ENCODE measurements at places on chromosomes 5 and 9.

- DNase-seq = no peak
These were observed 15.5 kb downstream of the IGIP start for GRCh38 chr5:140141241-140141640.

DNA sequence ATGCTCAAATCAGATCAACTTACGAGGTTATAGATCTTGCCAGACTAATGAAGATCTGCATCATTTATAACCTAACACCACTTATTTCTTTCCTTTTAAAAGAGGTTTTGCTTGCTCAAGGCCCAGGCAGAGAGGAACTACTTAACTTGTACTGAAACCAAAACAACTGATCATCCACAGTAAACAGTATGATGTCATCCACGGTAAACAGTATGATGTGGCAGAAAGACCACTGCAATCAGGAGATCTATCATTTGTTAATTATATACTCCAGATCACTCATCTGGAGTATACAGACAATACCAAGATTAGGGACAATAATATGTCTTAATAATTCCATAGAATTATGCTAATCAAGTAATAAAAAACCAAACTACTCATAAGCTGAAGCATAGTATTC, 116.8 kb downstream of the ADAMTS6 start:
- no peak for DNase-seq

GRCh38 chr9:130756455-130757152, 63.0 kb downstream of the EXOSC2 start:
- DNase-seq = no peak

DNA sequence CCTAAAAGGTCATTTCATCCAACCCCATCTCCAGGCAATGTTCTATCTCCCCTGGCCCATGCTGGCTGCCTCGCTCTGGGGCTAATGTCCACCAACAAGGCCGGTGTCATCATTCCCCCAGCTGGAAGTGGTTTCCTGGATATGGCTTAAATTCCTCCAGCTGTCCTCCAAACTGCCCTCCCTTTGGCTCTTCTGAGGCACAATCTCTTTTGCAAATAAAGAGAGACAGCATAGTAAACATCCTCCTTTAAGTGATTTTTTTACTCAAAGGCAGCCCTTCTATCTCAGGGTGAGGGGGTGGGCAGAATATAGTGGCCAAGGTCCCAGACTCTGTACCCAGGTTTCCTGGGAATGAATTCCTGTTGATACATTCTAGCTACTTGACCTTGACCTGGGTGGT, 117.4 kb upstream of the PANK3 start:
- DNase-seq = no peak

- no peak for DNase-seq
These were observed 34.5 kb upstream of the MED27 start for GRCh38 chr9:132114102-132114707.

GRCh38 chr9:76049341-76049740, 158.9 kb downstream of the PCSK5 start:
- DNase-seq = no peak

- DNase-seq = no peak
These were observed 381.0 kb upstream of the IRX4 start for GRCh38 chr5:2263763-2264162.

GRCh38 chr9:24413651-24414050, 132.0 kb downstream of the IZUMO3 start:
- DNase-seq = no peak

- no peak for DNase-seq
These were observed 10.8 kb downstream of the C5orf15 start for GRCh38 chr5:133957591-133957990.

DNA sequence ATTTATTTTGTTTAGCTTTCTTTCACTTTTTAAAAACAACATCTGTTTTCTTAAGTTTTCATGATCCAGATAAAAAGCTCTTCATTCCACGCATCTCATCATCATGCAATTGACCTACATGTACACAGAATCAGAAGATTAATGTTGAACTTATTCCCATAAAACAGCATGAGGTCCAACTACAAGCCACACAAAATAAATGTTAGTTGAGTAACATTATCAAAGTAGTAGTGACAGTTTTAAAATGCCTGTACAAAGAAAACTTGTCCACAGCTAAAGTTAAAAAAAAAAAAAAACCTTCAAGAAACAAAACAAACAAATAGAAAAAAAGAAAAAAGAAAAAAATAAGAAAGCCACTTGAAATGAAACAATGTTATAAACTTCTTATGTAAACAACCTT, 846.3 kb downstream of the TLE1 start:
- no peak for DNase-seq

GRCh38 chr9:128765499-128765898, 6.2 kb downstream of the ZER1 start:
- no peak for DNase-seq

- no peak for DNase-seq
These were observed 13.9 kb upstream of the SGCD start for GRCh38 chr5:156312897-156313694.

DNA sequence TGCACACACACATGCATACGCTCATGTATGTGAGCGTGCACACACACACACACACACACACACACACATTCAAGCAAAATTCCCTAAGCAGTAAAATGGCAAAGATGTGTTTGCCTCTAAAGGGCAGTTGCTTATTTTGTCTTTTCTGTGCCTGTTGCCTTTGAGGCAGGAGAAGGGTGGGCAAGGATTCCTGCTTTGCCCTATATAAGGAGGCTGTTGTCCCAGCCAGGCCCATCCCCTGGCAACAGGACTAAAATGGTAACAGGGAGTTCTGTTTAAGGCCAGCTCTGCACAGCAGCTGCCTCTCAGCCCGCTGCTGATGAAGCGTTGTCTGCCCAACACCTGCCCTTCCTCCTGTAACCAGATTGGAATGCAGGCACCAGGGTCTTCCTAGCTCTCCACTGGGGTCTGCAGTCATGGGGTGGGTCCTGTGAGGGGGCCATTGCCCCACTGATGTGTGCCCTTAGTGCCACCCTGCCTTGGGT, 64.4 kb downstream of the PPARGC1B start:
- no peak for DNase-seq

DNA sequence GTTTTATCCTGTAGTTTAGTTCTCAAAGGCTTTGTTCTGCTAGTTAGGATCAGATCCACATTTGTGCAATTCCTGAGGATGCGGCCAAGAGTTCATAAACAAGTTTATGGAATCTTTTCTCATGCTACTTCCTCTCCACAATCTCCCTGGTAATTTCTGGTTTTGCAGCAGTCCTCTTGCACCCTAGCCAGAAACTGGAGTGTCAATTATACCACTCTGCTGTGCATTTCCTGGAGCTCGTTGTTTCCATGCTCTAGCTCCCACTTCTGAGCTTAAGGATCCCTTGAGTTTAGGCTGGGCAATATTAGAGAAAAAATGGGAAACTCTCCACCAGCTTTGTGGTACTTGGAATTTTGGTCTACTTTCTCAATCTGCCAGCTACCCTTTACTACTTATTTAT, 474.7 kb downstream of the DIRAS2 start:
- peak; percentile 29 for DNase-seq

GRCh38 chr5:9894571-9895301, 264.6 kb upstream of the TAS2R1 start:
- DNase-seq = no peak

DNA sequence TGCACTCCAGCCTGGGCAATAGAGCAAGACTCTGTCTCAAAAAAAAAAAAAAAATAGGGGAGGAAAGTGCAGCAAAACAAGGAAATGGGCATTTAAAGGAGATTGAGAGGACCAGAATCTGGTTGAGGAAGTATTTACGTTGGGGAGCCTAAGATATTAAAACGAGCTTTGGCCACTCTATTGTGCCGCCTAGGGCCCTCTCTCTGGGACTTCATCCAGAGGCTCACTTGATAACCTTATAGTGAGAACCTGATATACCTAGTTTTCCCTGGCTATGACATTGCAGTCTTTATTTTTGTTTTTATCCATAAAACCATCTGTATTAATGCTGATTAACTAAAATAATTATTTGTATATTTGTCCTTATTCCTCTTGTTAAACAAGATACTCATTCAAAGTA, 213.6 kb downstream of the SAXO1 start:
- no peak for DNase-seq

DNA sequence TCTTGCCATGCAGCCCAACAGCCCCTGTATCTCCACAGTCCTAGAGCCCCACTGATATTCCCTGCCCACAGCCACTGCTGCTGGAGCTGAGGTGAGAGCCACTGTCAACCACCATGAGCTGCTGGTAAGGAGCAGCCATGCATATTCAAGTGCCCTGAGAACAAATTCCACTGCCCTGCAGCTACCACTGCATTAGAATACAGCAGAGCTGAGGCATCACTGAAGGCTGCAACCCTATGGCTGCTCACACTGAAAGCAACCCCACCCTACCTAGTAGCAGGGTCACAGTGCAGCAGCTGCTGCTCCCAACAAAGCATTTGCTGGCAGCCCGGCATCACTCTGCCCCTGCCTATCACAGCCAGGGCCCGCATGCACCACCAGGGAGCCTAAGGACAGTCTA, 68.6 kb downstream of the SKIC3 start:
- DNase-seq = no peak

GRCh38 chr5:50929174-50929573, 262.7 kb downstream of the PARP8 start:
- DNase-seq = no peak

GRCh38 chr5:81163651-81164050, 69.5 kb upstream of the CKMT2 start:
- DNase-seq = no peak

All from NCI-H187 (cell line).